NCI-H1417 (cell line): ENCODE measurements at places on chromosomes 5 and 9.

- DNase-seq = no peak
These were observed 12.8 kb downstream of the SPATA9 start for GRCh38 chr5:95669985-95670384.

- DNase-seq = no peak
These were observed 389.6 kb downstream of the SEMA5A start for GRCh38 chr5:9156282-9156681.

DNA sequence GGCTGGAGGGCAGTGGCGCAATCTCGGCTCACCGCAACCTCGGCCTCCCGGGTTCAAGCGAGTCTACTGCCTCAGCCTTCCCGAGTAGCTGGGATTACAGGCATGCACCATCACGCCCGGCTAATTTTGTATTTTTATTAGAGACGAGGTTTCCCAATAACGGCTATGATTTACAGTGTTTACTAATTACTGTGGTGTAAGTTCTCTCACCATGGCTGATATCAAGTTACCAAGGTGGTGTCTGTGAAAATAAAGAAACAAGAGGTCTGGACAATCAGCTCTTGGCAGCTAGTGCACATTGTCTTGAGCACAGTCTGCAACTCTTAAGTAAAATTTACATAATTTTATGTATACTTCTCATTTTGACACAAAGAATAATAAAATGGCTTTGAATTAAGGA is 385.5 kb upstream of the COX7C start:
- peak; percentile 50 for DNase-seq

- no peak for DNase-seq
These were observed 104.7 kb upstream of the IER5L start for GRCh38 chr9:129282731-129283211.

DNA sequence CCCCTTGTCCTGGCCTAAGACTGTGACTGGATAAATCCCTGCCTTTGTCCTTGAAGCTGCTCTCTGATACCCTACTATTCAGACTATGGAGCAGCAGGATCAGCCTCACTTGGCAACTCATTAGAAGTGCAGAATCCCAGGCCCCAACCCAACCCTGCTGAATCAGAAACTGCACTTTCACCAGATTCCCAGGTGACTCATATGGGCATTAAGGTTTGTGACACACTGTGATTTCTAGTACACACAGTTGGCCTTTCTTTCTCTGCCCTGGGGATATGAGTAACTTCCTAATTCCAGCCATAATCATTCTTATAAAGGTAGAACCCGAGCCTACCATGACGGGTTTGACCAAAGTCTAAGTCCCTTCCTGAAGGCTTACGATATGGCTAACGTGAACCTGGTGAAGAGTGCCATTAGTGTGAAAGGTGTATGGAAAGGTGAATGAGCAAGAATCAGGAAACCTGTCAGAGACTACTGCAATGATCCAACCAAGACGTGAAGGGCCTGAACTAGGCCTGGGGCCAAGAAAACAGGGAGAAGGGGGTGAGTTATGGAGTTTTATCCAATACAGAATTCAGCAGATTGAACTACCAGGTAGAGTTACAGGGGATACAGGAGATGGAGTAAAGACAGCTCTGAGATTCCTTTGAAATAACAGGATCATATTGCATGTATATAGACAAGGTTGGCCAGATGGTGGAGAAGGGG is 533.0 kb downstream of the BNC2 start:
- no peak for DNase-seq

DNA sequence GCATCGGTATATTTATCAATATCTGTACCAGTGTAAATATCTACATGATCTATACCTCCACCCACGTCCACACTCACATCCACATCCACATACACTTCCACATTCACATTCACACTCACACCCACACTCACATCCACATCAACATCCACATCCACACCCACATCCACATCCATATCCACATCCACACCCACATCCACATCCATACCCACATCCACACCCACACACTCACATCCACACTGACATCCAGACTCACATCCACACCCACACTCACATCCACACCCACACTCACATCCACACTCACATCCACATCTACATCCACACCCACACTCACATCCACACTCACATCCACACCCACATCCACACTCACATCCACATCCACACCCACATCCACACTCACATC is 189.2 kb downstream of the IRX1 start:
- no peak for DNase-seq

DNA sequence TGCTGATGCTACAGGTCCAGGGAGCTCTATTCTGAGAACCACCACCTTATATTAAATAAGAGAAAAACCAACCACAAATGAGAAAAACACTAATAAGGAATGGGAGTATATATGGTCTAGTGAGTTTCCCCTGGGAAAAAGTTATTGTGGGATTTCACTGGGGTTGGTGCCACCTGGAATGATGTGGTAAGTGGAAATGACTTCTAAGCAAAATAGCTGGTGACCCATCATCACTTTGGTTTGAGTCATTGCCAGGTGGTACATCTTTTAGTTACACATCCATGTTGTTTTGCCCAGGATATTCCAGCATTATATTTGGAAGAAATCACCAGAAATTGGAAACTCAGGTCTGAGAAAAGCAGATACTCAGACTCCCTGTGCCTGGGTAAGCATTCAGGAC is 437.3 kb downstream of the DTWD2 start:
- DNase-seq = no peak

GRCh38 chr5:124007675-124008398 is 495.9 kb downstream of the CSNK1G3 start:
- no peak for DNase-seq

- DNase-seq = peak; percentile 83
These were observed 73.5 kb downstream of the SLF1 start for GRCh38 chr5:94691949-94692348.

- no peak for DNase-seq
These were observed 33.5 kb upstream of the EGFL7 start for GRCh38 chr9:136629001-136629878.

DNA sequence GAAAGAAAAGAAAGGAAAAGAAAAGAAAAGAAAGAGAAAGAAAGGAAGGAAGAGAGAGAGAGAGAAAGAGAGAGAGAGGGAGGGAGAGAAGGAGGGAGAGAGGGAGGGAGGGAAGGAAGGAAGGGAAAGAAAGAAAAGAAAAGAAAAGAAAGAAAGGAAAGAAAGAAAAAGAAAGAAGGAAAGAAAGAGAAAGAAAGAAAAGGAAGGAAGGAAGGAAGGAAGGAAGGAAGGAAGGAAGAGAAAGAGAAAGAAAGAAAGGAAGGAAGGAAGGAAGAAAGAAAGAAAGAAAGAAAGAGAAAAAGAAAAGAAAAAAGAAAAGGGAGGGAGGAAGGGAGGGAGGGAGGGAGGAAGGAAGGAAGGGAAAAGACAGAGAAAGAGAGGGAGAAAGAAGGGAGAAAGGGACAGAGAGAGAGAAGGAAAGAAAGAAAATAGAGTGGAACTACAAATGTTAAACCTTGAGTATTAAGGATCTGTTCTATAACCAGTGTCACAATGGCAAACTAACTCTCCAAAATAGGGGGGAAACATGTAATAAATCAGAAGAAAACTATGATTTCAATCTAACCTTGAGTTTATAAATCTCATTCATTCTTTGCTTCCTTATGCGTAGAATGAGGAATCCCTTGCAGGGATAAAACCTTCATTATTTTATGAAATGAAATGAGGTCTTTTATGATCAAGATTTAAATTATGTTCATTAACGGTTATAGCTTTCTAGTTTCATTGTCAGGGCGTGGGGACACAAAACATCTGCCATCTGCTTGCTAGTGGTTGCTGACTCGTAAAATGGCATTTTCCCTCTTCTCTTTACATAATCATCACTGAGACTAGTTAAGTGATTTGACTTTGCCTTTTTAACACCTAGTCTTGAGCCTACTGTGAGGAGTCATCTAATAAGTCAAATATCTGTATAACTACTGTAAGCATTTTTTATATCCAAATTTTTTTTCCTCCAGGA is 40.7 kb upstream of the RAD23B start:
- peak; percentile 39 for DNase-seq

DNA sequence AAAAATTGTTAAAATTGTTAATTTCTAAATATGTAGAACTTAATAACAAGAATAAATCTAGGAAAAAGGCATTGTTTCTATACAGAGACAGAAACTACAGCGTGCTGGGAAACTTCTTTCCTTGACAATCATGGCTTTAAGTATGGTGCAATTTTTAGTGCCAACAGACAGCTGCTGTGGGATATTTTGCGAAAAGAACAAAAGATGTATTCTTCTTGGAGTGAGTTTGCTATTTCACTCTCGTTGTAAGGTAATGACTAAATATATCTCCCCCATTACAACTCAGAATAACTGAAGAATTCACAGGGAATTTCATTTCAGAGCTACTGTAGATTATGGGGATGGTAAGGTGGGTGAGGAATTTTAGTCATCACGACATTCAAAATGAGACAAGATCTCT is 2055.0 kb upstream of the ACO1 start:
- DNase-seq = no peak

DNA sequence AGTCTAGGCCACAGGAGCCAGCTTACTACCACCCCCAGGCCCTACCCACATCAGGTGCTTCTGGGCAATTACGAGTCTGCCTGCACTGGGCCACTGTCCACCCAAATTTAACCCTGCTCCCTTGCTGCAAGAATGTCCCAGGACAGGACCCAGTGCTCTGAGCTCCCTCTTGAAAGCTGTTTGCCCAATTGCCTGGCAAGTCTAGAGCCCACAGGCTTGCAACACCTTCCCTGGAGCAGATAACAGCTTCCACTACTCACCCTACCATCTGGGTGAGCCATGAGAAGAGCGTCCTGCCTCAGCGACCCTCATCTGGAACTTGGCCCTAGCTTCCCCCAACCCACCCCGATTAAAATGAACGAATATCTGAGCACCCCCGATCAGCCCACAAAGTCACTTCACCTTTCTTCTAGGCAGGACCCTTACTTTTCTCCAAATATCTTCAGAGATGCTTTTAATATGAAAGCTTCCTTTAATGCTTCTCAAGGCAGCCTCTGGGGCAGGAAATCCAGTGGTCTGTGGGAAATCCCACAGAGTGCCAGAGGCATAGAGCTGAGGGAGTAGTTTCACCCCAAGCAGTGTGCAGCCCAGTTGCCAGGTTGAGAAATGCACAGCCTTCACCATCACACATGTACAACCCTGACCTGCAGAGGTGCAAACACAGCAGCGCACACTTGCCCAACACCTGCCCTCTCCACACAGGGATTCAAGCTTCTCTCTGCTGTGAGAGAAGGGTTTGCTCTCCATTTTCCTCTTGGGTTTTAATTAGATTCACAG is 10.6 kb downstream of the ACSL6 start:
- DNase-seq = no peak

- no peak for DNase-seq
These were observed 608.7 kb upstream of the FAM174A start for GRCh38 chr5:99926463-99926862.

DNA sequence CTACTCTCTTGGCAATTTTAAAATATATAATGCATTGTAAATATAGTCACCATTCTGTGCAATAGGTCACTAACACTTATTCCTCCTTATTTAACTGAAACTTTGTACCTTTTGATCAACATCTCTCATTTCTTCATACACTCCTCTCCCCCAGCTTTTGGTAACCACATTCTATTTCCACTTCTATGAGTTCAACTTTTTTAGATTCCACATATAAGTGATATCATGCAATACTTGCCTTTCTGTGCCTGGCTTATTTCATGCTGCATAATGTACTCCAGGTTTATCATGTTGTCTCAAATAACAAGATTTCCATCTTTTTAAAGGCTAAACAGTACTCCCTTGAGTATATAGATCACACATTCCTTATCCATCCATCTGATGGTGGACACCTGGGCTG is 188.8 kb downstream of the NXNL2 start:
- no peak for DNase-seq

GRCh38 chr5:16791036-16791705 is 144.9 kb downstream of the MYO10 start:
- DNase-seq = peak; percentile 75

DNA sequence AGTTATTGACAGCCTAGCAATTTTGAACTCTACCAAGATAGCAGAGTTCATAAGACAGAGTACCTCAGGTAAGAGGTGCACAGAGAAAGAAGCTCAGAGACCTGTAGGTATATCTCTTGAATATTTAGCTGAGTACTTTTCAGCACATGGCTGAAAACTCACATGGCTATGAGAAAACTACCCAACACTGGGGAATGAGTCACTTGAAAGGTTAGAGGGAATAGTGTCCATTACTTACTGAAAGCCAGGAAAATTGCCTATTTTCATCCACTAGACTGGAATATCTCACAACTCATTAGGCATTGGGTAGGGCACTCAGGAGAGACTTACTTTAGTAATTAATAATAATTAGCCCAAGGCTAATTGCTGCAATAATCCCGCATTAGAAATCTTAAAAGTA is 8.3 kb downstream of the TSLP start:
- DNase-seq = no peak

DNA sequence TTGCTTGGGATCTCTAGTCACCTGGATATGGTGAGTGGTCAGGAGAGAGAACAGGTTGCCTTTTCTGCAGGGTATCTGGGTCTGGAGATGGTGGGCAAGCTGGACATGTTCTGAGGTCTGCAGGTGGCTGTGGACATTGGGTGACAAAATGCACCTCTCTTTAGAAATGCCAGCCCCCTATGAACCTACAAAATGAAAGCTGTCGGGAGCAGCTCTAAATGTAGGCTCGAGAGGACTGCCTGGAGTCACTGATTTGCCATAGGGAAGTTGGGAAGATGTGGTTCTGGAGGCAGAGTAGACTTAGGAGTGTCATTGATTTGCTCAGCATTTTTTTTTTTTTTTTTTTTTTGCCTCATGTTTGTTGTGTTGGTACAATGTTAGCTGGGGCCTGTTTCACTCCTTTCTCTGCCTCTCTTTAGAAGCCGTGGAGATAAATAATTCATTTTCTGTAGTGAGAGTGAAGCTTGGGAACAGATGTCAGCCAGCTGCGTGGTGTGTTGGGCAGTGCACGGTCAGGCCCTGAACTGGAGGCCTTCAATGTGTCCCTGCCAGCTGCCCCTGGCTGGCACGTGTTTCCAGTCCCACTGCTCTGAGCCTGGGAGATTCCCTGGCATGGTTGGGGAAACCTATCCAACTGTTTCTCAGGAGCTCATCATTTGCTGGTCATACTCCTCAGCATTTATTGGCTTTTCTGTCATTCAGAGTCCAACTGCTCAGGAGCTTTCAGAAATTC is 5.4 kb downstream of the RGS3 start:
- DNase-seq = no peak

DNA sequence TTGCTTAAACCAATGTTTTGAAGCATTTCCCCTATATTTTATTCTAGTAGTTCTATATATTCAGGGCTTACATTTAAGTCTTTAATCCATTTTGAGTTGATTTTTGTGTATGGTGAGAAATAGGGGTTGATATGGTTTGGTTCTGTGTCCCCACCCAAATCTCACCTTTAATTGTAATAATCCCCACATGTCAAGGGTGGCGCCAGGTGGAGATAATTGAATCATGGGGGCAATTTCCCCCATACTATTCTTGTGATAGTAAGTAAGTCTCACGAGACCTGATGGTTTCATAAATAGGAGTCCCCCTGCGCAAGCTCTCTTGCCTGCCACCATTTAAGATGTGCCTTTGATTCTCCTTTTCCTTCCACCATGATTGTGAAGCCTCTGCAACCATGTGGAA is 92.2 kb upstream of the TBC1D2 start:
- no peak for DNase-seq

DNA sequence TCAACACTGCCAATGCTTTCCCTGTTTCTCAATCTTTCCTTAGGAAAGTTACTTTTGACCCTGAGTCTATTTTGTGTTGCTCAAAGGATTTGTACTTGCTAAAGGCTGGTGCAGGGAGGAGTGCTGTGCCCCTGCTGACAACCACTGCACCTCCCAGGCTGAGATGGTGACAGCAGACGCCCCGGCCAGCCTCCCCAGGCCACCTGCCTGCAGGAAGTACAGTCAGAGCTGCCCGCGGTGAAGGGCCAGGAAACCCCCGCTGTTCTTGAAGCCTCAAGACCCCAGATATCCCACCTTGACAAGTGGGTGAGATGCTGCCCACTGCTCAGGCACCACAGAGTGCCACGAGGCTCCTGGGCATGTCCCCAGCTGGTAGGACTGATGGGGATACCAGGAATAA is 44.2 kb upstream of the CKMT2 start:
- no peak for DNase-seq
